Heart left ventricle (tissue), 16 donors: ENCODE measurements at places on chromosomes 13 and 19.

DNA sequence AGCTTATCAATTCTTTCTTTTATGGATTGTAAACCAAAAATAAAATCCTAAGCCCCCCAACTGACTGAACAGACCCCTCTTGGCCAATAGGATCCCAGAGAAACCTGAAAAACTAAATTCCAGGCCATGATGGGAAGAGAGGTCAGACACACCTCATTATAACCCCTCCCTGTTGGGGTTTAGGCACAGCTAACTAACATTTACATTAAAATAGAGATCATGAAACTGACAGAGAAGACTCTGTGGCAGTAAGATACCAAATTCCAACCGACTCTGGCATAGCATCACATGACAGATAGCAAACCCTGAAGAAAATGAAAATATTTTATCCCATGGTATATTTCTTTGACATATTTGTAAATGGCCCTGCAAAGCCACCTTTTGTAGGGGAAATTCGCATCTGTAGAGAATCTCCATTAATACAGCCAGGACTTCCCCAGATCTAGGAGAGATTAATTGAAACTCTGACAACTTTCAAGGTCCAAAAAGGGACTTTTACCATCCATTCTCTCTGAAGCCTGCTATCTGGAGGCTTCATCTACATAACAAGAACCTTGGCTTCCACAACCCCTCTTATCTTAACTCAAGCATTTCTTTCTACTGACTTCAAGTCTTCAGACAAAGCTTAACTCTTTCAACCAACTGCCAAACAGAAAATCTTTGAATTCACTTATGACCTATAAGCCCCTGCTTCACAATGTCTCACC is 27.1 kb upstream of the GAS6 start:
- H3K36me3 ChIP-seq = no peaks in the 10 kb centered on the region
- no peak overlapping the region for H3K4me3 ChIP-seq
- H3K27ac ChIP-seq = no peak overlapping the region
- no peak for DNase-seq

GRCh38 chr19:6260912-6261650 is 18.7 kb downstream of the MLLT1 start:
- no peaks in the 10 kb centered on the region for H3K36me3 ChIP-seq
- no peaks in the 10 kb centered on the region for H3K27me3 ChIP-seq
- H3K4me1 ChIP-seq = no peaks in the 10 kb centered on the region
- no peak overlapping the region for H3K4me3 ChIP-seq
- no peak overlapping the region for H3K27ac ChIP-seq
- DNase-seq = no peak

DNA sequence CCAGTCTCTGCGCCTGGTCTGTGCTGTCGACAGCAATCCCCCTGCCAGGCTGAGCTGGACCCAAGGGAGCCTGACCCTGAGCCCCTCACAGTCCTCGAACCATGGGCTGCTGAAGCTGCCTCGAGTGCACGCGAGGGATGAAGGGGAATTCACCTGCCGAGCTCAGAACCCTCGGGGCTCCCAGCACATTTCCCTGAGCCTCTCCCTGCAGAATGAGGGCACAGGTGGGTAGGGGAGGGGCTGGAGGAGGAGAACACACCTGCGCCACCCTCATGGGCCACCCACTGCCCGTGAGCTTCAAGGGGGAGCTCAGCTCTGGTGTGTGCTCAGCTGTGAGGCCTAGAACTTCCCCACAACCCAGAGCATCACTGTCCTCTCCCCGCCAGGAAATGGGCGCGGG is 38.6 kb upstream of the CD33 start:
- no peak overlapping the region for H3K27ac ChIP-seq
- H3K4me1 ChIP-seq = no peaks in the 10 kb centered on the region
- DNase-seq = no peak
- H3K4me3 ChIP-seq = no peak overlapping the region
- H3K27me3 ChIP-seq = peaks cover 7% of the 10 kb centered on the region

DNA sequence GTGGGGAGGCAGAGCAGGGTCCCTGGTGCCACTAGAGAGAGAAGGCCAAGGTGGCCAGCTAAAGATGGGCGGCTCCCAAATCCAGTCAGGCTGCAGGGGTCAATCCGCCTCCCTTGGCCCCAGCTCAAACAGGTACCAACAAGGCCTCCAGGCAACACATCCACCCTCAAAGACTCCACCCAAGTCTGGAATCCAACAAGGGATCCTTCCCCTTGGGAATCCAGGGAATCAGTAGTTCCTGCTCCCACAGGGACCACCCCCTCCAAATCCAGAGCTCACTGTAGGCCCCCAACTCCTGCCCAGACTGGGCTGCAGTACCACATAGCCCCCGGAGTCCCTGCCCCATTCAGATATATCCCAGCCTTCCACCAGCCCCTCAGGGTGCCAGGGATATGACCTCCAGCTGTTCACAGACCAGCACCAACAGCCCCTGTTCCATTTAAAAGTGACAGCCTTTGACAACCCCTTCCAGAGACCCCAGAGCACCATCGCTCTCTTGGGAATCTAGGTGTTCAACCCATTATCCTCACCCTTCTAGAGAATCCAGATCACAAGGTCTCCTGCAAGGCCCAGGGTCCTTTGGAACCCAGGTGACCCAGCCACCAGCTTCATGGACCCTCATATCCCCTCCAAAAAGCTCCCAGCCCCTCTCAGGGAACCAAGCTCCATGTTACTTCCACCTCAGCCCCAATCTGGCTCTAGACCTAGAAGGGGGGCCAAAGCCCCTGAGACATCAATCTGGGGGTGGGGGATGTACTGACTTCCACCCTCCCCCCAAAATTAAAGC is 3.2 kb downstream of the ERF start:
- no peak overlapping the region for H3K4me3 ChIP-seq
- DNase-seq = no peak
- peaks cover 48% of the 10 kb centered on the region for H3K4me1 ChIP-seq
- no peaks in the 10 kb centered on the region for H3K27me3 ChIP-seq
- H3K36me3 ChIP-seq = peaks cover 15% of the 10 kb centered on the region
- peak overlapping the region; percentile 99 for H3K27ac ChIP-seq

DNA sequence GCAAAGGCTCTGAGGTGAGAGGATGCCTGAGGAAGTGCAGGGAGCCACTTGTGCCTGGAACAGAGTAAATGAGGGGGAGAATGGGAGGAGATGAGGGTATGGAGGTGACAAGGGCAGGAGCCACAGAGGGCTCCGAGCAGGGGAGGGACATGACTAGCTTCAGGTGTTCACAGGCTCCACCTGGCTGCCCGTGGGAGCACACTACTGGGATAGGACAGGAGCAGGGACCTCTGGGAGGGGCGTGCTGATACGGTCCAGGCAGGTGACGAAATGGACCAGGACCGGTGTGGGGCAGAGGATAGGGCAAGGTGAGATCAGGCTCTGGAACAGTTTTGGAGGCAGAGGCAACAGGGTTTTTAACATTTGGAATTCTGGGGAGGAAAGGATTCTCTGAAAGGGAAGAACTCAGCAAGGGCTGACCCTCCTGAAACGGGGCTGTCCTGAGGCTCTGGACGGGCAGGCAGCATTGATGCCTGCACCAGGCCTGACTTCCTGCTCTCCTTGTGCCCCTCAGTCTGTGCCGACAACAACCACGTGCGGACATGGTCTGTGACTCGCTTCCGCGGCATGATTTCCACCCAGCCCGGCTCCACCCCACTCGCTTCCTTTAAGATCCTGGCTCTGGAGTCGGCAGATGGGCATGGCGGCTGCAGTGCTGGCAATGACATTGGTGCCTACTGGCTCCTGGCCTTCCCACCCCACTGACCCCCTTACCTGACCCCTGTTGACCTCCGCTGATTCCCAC is 11.6 kb downstream of the SHKBP1 start:
- no peak overlapping the region for H3K4me3 ChIP-seq
- peaks cover 25% of the 10 kb centered on the region for H3K36me3 ChIP-seq
- H3K27me3 ChIP-seq = no peaks in the 10 kb centered on the region

- no peak for DNase-seq
- H3K27me3 ChIP-seq = no peaks in the 10 kb centered on the region
- no peak overlapping the region for H3K27ac ChIP-seq
- no peaks in the 10 kb centered on the region for H3K4me1 ChIP-seq
Measured at GRCh38 chr13:67238277-67238859, 8.2 kb upstream of the PCDH9 start.

DNA sequence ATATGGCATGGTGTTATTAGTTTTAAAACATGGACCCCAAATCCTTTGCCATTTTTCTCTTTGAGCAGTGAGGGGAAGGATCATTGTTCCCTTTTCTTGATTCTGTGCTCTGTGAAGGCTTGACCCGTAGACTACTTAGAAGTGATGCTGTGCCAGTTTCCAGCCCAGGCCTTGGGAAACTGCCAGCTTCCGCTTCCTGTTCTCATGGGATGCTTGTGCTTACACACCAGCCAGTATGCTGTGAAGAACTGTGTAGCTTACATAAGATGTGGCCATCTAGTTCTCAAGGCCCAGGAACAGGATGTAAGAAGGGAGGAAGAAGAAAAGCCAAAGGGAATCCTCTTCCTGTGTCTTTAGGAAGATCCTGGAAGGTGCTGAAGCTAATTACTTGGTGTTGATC is 180.9 kb downstream of the PCCA start:
- H3K4me3 ChIP-seq = no peak overlapping the region
- DNase-seq = peak; percentile 68
- H3K4me1 ChIP-seq = no peaks in the 10 kb centered on the region
- H3K27ac ChIP-seq = no peak overlapping the region
- no peaks in the 10 kb centered on the region for H3K27me3 ChIP-seq

- H3K4me3 ChIP-seq = no peak overlapping the region
- no peak for DNase-seq
- H3K36me3 ChIP-seq = no peaks in the 10 kb centered on the region
- H3K27ac ChIP-seq = no peak overlapping the region
- H3K4me1 ChIP-seq = peaks cover 53% of the 10 kb centered on the region
Measured at GRCh38 chr19:793806-794205, 3.4 kb upstream of the PTBP1 start.
